ENCODE measurements at places on chromosomes 3 and 15.

GRCh38 chr3:169657351-169658124, 6.0 kb downstream of the MECOM start:
- DNase-seq: no peak

GRCh38 chr15:91752081-91752785, 101.3 kb upstream of the SLCO3A1 start:
- no peak for DNase-seq

DNA sequence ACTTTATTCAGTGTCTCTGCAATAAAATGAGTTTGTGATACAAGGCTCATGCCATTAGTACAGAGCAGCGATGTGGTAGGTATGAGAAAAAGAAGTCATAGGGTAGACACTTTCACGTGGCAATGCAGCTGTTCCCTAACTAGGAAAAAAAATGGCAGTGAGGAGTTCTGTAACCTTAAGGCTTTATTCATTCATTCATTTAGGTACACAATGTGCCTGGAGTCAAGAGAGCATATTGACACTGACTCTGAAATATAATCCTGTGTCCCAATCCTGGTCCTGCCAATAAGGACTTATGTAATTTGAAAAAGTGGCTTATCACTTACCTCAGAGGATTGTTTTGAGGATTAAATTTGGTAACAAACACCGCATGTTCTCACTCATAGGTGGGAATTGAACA, 173.0 kb upstream of the AZI2 start:
- no peak for DNase-seq

DNA sequence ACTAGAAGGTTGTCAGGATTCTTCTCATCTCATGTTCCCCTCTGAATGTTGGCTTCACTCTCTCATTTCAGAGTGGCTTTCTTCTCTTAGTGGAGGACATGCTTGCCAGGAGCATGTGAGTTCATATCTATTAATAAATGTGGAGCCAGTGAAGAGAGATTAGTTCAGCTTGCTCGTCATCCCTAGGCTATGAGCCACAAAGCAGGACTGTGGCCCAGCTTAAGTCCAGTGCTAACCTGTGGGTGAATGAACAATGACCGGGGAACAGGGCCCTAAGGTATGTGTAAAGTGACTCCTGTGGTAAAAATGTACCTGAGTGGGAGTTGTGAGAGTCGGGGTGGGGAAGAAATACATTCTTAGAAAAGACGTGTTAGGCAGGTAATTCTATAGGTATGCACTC, 96.9 kb upstream of the TBL1XR1 start:
- DNase-seq: no peak

GRCh38 chr15:69000725-69001503, 13.6 kb upstream of the NOX5 start:
- DNase-seq: no peak

DNA sequence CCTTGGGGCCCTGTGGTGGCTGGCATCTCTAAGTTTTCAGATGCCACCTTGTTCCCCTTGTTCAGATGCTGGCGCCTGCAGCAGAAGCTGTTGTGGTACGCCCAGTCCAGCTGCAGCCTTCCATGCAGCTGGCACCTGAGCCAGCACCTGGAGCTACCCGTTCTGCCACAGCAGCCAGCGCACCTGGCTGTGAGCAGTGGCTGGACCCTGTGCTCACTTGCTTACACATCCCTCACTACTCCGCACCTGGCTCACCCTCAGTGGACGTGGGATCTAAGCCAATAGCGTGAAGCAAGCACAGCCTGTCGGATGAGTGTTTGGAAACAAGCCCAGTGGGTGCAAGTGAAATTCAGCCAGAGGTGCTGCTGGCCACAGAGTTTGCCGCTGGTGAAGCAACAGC, 607.5 kb upstream of the BCHE start:
- DNase-seq: no peak

Data from T-helper 22 cell (primary cell).